ENCODE measurements at places on chromosomes 7 and 10.

GRCh38 chr7:131057794-131058070, 269.9 kb upstream of the MKLN1 start:
- peak; percentile 75 for DNase-seq

DNA sequence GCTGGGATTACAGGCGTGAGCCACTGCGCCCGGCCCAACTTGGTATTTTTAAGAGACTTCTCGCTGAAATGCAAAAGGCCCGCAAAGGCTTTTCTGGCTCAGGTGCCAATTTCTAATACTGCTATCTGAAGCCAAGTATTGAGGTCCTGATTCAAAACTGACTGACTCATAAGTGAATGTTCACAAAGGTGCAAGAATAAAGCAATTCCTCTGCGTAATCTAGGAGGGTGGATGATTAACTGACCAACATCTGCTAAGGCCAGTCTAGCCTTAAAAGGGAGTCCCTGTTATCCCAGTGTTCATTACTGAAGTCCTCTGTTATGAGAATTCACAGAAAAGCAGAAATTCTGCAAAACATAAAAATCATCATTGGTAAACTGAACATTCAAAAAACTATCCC, 111.4 kb downstream of the SRPK2 start:
- DNase-seq, result no peak

- no peak for DNase-seq
Observed at GRCh38 chr10:101850749-101851148, 7.1 kb upstream of the KCNIP2 start.

GRCh38 chr7:64407148-64407547, 93.4 kb downstream of the ZNF736 start:
- no peak for DNase-seq

GRCh38 chr7:40721342-40721949, 586.6 kb downstream of the SUGCT start:
- DNase-seq, result no peak

- no peak for DNase-seq
Observed at GRCh38 chr10:2251631-2252030, 514.3 kb upstream of the ADARB2 start.

GRCh38 chr10:26697922-26698608, 564 bp downstream of the PDSS1 start:
- no peak for DNase-seq

DNA sequence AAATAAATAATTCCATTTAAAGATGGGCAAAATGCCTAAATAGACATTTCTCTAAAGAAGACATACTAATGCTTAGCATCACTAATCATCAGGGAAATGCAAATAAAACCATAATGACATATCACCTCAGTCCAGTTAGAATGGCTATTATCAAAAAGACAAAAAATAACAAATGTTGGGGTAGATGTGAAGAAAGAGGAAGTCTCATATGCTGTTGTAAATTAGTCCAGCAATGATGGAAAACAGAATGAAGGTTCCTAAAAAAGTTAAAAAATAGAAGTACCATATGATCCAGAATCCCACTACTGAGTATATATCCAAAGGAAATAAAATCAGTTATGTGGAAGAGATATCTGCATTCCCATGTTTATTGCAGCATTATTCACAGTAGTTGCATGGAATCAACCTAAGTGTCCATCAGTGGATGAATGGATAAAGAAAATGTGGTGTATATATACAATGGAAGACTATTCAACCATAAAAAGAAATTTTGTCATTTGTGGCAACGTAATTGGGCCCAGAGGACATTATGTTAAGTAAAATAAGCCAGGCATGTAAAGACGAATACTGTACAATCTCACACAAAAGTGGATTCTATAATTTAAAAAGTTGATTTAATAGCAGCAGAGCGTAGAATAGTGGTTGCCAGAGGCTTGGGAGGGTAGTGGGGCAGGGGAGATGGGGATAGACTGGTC, 52.0 kb downstream of the TCAF1 start:
- no peak for DNase-seq

- no peak for DNase-seq
Observed at GRCh38 chr7:55073051-55073511, 54.3 kb downstream of the EGFR start.

- no peak for DNase-seq
Observed at GRCh38 chr7:31775556-31775955, 88.5 kb downstream of the PPP1R17 start.

GRCh38 chr7:39488467-39489393, 77.5 kb upstream of the YAE1 start:
- no peak for DNase-seq

GRCh38 chr7:20320322-20320721, 10.4 kb upstream of the ITGB8 start:
- DNase-seq, result no peak

GRCh38 chr7:11170175-11170574, 196.5 kb downstream of the PHF14 start:
- no peak for DNase-seq

DNA sequence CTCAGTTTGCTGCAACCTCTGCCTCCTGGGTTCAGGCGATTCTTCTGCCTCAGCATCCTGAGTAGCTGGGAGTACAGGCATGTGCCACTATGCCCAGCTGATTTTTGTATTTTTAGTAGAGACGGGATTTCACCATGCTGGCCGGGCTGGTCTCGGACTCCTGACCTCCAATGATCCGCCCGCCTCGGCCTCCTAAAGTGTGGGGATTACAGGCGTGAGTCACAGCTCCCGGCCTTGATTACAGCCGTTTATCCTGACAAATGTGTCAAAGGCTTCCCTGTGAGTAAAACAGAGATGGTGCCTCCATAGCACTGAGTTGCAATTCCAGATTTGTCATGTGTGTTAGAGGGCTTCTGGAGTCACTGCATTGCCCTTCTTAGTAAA, 273.7 kb downstream of the CCDC3 start:
- no peak for DNase-seq

- DNase-seq, result no peak
Observed at GRCh38 chr7:114548081-114548980, 133.7 kb downstream of the FOXP2 start.

GRCh38 chr7:80608336-80608735, 30.1 kb upstream of the CD36 start:
- DNase-seq, result no peak

GRCh38 chr7:50204581-50204980, 99.9 kb upstream of the IKZF1 start:
- DNase-seq, result peak; percentile 40

DNA sequence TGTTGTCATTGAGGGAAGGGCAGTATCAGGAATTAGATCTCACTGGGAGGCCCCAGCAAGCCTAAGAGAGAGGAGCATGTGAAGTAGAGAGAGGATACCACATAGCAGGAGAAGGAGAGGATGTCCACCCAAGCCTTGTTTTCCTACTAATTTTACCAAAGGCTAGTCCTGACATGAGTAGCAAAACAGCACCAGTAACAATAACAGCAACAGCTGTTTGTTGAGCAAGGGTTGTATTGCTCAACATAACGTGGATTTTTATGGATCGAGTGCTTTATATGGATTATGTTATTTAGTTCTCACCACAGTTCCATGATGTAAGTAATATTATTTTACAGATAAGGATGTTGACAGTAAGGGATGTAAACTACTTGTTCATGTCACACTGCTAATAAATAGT, 135.2 kb upstream of the DLX6 start:
- DNase-seq, result no peak

GRCh38 chr10:10684972-10685371, 332.7 kb upstream of the CELF2 start:
- no peak for DNase-seq

- no peak for DNase-seq
Observed at GRCh38 chr7:26087321-26088091, 64.5 kb upstream of the NFE2L3 start.

- DNase-seq, result no peak
Observed at GRCh38 chr10:82544377-82544776, 669.4 kb downstream of the NRG3 start.

DNA sequence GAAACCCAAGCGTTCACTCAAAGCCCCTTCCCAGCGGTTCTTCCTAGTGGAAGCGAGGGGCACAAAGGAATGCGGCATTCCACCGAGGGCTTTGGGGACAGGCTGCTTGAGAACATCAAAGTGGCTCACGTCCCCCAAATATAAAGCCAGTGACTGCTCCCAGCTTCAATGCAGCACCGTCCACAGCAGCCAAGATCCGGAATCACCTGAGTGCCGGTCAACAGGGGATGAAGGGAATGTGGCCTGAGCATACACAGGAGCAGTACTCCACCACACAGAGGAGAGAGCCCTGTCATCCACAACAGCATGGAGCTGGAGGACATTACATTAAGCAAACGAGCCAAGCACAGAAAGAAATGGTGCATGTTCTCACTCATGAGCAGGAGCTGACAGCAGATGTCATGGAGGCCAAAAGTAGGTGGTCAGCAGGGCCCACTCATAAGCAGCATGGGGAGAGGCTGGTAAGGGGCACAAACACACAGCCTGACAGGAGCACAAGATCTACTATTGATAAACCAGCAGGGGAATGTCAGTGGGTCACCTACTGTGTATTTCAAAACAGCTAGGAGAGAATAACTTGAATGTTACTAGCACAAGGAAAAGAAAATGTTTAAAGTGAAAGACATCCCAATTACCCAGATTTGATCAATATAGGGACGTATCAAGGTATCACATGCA, 79.5 kb downstream of the DIP2C start:
- DNase-seq, result no peak

DNA sequence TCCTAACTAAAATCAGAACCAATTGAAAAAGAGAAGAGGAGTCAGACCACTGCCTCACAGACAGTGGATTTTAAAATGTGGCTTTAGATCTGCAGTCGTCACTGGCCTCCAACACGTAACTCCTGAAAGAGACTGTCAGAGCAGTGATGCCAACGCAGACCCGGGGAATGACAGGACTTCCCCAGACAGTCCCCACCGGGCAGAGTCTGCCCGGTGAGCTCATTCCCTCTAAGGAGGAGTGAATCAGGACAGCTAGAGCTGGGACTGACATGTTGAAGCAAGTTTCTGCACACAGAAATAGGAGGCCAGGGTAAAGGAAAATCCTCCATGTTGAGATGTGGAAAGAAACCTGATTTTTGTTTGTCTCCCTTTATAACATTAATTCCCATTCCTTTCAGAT, 105.0 kb downstream of the TES start:
- DNase-seq, result no peak

DNA sequence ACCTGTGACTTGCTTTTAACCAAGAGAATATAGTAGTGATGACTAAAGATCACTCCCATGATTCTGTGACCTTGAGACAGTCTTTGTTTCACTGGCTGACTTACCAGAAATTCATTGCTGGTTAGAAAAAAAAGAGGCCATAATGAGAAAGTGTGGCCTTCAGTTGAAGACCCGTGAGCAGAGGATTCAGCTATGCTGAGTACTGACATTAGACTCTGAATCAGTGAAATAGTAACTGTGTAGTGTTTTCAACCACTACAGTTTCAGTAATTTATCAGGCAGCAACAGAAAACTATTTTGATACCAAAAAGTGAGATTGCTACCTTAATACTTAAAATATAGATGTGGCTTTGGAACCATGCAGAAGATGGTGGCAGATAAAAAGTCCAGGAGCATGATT, 298.0 kb upstream of the KCND2 start:
- no peak for DNase-seq

DNA sequence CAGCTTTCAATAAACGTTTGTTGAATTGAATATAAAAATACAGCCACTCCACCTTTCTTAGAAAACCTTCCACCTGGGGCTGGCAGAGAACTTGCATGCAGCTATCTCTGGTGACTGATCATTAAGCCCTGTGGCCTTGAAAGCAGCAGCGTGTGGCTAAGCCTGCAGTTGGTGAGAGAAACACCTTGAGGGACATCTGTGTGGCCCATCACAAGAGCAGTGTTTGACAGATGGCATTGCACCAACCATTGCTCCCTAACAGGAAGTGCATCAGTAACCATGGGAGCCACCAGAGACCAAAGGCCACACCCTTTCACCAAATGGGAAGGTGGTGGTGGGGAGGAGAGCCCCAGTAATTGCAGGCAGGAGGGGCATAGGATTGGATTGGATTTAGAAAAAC, 22.4 kb downstream of the RHOBTB1 start:
- DNase-seq, result no peak

DNA sequence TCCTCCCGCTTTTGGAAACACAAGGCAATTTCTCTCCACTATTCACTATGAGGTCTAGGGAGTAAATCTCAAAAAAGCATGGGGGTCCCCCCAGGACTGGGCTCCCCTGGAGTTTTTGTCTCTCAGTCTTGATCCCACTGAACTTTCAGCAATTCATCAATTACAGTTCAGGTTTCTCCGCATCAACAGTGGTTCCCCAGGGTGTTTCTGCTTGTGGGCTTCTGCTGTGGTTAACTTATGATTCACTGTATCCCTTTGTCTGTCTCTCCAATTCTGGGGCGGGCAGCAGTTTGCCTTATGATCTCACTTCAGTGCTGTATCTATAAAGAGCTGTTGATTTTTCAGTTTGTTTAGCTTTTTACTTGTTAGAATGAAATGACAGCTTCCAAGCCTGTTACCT, 142.6 kb upstream of the CDC14C start:
- DNase-seq, result no peak

DNA sequence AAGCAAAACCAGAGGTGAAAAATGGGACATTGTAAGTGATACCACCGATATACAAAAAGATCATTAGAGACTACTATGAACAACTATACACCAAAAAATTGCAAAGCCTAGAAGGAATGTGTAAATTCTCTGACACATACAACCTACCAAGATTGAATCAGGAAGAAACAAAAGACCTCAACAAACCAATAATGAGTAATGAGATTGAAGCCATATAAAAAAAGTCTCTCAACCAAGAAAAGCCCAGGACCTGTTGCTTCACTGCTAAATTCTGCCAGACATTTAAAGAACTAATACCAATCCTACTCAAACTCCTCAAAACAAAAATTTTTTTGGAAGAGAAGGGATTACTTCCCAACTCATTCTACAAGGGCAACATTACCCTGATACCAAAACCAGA, 134.0 kb downstream of the TPST1 start:
- no peak for DNase-seq

GRCh38 chr10:126058104-126058503, 161.7 kb downstream of the FANK1 start:
- no peak for DNase-seq

DNA sequence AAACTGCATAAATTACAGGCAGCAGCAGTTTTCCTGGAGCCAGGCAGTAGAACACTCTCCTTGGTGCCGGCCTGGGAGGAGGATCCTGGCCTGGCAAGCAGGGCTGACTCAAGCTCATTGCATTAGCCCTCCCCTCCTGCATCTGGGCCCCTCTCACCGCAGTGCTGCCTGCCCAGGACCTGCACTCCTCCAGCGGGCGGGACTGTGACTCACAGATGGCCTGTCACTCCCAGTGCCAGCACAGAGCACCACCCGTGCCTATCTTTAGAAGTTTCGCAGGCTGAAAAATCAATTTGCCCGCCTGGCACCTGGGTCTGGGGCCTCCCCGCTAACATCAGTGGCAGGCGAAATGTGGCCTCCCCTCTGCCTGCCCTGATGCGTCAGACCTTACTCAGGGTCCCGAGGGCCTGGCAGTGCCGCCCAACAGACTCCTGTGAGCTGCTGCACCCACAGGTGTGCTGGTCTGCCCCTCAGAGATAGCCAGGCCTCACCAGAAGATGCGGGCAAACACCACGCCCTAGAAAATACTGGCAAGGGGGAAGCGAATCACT, 123.8 kb downstream of the KCNMA1 start:
- DNase-seq, result no peak

Measured in CD4-positive, alpha-beta T cell treated with Interleukin-17A for 1 hour (primary cell).